Panc1 (cell line): ENCODE measurements at places on chromosomes 12 and 14.

- DNase-seq, result no peak
These were observed 7.6 kb upstream of the VASH1 start for GRCh38 chr14:76753541-76754198.

DNA sequence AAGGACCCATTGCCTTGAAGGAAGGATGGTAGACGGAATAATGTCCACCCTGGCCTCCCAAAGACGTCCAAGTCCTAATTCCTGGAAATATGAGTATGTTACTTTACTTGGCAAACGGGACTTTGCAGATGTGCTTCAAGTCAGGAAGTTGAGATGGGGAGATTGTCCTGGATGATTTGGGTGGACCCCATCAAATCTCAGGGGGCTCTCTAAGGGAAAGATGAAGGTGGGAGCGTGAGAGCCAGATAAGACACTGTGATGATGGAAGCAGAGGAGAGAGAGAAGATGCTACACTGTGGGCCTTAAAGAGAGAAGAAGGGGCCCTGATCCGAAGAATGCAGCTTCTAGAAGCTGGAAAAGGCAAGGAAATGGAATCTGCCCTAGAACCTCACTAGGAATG, 29.6 kb upstream of the LTA4H start:
- no peak for DNase-seq

GRCh38 chr12:4026517-4026916, 153.3 kb upstream of the PARP11 start:
- no peak for DNase-seq

DNA sequence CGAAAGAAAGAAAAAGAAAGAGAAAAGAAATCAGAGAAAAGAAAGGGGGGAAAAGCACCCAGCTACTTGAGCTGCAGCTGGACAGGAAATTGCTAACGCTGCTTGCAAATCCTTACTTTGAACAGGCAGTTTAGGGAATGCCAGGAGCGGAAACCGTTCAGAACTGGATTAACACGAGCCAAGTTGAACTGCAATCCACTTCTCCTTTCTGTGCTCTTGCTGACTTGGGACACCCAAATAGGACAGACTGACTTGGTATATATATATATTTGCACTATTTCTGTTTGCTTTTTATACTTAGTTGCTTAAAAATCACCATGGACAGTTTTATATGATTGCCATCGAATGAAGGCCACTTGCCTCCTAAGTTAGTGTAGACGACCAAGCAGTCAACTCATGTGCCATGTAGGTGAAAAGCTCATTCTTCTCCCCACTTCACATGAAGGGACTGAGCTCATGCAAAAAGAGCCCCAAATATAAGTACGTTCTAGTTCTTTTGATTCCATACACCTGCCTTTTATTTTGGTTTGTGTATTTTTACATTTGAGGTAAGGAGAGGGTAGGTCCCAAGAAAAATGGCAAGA, 5.5 kb downstream of the DUSP6 start:
- DNase-seq, result no peak

DNA sequence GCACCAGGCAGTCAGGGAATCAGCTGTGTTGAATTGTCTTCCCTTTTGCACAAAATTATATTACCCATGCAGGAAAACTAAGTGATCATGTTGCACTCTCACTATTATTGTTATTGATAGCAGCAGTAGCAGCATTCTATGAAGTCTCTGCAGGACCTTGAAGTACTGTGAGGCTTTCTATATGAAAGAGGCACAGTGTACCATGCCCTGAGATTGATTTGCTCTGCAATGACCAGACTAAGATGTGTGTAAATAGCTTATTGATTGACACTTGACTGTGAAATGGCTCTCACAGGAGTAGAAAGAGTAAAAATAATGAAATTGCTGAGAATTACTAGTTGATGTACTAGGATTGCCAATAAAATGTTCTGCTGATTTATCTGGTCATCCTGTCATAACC, 99.9 kb downstream of the KICS2 start:
- DNase-seq, result no peak

- no peak for DNase-seq
These were observed 6.9 kb downstream of the MMP14 start for GRCh38 chr14:22843123-22843925.

DNA sequence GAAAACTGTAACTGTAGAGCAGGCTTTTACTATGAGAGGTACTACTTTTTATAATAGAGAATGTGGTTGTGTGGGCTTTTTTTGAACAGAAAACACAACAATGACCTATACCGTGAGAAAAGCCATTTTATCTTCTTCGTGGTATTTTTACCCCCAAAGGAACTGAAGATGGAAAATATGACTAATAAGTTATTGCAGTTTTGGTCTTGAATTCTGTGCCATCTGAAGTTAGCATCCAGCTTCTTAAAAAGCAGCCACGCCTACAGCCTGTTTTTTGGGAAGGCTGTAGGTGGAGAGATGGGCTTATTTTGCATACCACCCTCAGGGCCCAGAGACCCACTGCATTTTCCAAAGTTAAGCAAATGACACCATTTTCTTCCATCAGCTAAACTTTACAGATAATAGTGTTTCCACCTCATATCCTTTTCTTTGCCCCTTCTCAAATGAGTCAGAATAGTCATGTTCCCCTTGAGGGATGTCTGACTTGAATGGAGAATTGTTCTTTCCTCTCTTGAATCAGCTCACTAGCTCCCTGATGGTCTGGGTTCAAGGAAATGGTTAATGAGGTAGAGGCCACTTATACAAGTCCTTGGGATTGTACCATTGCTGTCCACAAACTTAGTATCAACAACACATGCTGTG, 53.0 kb downstream of the TBC1D30 start:
- no peak for DNase-seq

DNA sequence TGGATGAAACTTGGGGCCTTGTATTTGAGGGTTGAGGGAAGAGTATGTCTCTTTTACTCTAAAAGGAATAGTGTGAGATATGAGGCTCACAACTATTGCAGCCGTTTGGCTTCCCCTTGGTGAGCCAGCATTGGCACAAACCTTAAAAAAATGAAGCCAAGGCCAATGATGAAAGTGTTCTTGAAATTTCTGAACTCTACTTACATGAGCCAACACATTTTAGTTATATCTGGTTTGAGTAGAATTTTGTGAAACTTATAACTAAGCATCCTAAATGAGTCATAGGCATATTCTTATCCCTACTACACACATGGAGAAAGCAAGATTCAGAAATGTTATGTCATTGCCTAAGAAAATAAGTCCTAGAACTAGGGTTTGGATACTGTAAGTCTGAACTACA, 55.3 kb upstream of the ACSS3 start:
- DNase-seq, result no peak

- no peak for DNase-seq
These were observed 13.1 kb upstream of the PRKAG1 start for GRCh38 chr12:49031573-49032161.

DNA sequence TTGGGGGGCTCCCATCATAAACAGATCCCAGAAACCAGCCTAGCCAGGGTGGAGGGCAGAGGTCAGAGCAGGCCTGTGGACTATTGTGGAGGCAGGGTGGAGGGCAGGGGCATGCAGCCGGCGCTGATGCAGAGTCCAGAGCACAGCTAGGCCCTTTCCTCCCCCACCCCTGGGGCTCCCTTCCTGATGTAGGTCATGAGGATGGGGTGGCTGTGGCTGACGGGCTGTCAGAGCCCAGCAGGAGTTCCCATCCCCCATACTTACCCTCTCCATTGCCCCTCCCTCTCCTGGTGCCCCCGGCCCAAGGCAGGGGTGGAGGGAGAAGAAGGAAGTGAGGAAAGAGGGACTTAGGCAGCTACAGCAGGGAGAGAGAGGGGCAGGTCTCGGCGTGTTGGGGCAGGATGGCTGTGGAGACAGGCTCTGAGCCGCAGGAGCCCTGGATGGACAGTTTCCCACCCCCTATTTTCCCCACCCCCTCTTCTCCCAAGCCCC, 5.7 kb upstream of the ZNF385A start:
- DNase-seq, result no peak

- DNase-seq, result no peak
These were observed 129.7 kb upstream of the FUT8 start for GRCh38 chr14:65282896-65283253.

GRCh38 chr14:61567838-61568571, 127.3 kb upstream of the HIF1A start:
- DNase-seq, result no peak

- DNase-seq, result no peak
These were observed 13.1 kb upstream of the NGB start for GRCh38 chr14:77284066-77284465.

DNA sequence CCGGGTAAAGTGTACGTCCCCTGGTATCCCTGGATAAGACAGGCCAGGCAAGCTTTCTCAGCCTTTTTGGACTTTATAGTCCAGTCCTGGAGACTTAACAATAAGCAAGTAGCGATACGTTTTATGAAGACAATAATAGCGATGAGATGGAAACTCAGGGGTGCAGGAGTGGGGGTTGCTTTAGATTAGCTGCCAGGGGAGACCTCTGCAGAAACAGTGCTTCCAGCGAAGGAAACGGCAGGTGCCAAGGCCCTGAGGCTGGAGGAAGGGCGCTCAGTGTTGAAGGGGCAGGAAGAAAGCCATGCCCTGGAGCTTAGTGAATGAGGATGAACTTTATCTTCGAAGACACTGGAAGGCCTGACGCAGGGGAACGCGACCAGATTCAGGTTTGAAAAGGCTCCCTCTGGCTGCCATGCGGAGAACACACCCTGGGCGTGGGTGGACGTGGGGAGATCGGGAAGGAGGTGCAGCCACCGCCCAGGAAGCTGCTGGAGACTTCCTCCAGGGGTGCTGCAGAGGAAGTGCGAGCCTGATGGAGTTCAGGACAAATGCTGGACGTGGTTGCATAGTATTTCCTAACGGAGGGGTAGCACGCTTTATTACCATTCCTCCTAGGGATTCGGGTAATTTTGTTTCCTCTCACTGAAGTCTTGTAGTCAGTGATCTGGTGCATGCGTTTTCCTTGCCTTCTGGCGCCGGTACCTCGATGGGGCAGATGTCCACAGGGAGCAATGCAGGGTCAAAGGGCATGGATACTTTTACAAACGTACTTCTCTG, 26.1 kb upstream of the UBC start:
- no peak for DNase-seq

DNA sequence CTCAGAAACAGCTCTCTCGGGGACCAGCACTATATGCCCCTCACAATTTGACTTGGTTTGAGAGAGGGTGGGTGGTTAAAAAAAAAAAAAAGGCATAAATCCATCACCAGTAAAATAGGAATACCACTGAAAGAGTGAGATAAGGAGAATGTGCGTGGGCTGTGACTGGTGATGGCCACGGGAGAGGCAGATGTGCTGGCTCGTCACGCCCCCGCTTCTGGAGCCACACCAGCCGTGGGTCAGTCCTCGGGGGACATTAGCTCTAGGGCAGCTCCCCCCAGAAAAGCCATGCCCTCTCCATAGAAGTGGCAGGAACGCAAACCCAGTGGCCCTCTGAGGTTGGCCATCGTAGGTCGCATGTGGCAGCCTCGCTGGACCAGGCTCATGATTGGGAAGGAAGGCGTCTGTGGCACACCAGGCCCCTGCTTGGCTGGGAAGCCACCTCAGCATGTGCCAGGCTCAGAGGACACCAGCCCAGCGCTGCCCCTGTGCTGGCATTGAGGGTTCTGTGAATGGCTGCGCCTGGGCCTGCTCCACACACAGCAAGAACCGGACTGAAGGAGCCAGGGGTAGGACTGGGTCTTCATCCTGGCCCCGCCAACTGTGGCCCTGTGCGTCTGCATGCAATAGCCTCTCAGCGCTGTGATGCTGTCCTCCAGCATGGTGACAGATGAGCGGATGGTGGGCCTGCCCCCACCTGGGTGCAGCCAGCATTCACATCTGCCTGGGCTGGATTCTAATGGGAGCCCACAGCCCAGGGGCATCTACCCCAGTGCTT, 110.5 kb downstream of the PIWIL1 start:
- no peak for DNase-seq

DNA sequence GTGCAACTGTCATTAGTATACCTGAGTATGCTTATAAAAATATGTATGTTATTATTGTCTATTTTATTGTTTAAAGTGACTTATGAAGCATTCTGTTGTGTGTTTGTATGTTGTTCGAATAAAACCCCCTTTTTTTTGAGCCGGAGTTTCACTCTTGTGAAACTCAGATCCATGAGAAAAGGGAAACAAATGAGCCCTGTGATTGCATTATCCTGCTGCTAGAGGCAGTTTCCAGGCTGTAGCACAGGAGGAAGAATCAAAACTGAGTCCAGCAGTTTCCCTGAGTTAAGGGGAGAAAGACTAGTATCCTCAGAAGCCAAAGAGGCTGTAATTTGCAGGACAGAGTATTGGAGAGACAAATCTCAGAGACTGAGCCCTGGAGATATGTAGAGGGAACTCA, 12.5 kb downstream of the SGPP1 start:
- DNase-seq, result no peak

GRCh38 chr14:54489318-54489683, 521 bp upstream of the GMFB start:
- DNase-seq, result no peak

- DNase-seq, result no peak
These were observed 80.2 kb downstream of the NUAK1 start for GRCh38 chr12:106058256-106059182.

DNA sequence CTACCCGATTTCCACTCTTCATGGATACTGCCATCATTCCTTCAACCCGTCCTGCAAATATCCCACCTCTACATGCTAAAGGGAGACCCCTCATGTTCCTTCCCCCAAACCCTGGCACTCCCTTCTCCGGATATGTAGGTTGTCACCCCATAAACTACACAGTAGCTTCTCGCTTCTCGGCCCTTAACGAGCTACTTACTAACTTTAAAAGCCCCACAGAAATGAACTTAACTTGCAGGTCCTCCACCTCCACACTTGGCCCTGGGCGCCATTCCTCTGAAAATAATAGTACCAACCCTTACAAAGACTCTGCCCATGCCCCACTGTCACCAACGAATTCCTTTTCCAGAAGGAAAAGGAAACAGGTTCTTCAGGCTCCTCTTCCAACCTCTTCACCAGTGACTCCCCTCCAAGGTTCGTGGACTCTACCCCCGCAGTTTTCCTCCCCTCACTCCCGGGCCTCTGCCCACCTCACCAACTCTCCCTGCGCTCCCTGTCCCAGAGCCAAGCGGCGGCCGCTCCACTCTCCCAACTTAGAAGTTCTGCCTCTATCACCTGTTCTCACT, 1.2 kb downstream of the SPPL3 start:
- DNase-seq, result no peak

GRCh38 chr12:49059045-49059298, 1.6 kb downstream of the KMT2D start:
- DNase-seq, result no peak

DNA sequence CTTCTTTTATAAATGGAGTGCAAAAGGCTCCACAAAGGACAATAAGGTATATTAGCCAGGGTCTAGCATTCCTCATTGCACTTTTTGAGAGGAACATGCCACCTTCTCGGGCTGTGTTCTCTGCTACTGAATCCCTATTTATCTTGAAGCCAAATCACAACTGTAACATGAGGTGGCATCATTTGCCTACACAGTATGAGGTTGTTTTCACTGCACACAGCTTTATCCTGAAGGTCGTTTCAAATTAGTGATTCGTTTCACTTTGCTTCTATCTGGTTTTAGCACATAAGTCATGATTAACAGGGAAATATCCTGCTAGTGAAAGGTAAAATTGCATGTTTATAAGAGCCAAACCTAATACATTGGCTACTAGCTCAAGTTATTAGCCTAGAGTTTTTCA, 153.8 kb downstream of the SLC35F4 start:
- DNase-seq, result no peak

GRCh38 chr14:68730811-68731425, 61.9 kb downstream of the ZFP36L1 start:
- no peak for DNase-seq

GRCh38 chr12:95764848-95765247, 25.7 kb downstream of the NTN4 start:
- no peak for DNase-seq

- DNase-seq, result no peak
These were observed 35.6 kb downstream of the SCFD1 start for GRCh38 chr14:30657606-30658163.
